Activated CD8-positive, alpha-beta T cell treated with anti-CD3 and anti-CD28 coated beads for 36 hours (primary cell): ENCODE measurements at places on chromosomes 7 and 10. TPM values are rescaled to one million over a fixed set of nuclear protein-coding genes. Genes with fewer than 3 reads are reported as not detected.

GRCh38 chr10:105506262-105506661 lies 865.2 kb downstream of the SORCS3 start:
- no peak for DNase-seq

- no peak for DNase-seq
Measured at GRCh38 chr7:86950360-86950759, 109.1 kb downstream of the ELAPOR2 start.

DNA sequence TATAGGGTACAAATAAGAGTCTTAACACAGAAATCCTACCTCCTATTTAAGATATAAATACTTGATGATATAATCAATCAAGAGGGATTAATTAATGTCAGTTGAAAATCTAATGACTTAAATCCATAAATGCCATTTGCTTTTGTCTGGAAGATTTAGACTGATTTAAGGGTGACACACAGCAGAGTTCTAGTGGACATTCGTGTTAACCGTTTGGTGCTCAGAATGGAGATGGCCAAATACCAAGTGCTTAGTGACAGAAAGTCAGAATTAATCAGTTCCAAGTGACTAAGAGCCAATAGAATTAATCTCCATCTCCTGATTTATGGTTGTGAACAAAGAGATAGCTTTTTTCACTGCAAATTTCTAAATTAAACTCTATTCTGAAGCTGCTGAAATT lies 36.2 kb downstream of the NAMPT start:
- DNase-seq = no peak

DNA sequence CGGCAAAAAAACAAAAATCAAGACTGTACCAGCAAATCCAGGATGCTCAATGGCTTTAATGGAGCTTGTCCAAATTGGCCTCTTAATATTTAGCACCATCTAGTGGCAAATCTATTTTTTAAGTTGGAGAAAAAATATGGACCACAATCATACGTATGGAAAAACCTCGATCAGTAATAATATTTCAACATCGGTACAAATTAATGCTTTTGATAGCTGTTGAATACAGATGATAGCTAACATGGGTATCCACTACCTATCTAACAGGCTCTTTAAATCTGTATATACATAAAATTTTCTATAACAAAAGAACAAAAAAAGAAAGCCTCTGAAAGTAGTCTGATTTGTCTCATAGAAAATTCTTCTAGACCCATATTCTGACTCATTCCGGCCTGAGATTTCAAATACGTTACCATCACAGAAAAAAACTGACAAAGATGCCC lies 29.2 kb downstream of the COA1 start:
- DNase-seq = no peak

Gene CYP26C1
- total RNA-seq = not detected

Gene SLC39A12
- not detected for total RNA-seq

GRCh38 chr10:86159797-86160196 lies 206.8 kb downstream of the GRID1 start:
- no peak for DNase-seq

Gene GIMAP7
- total RNA-seq = 29.5 TPM

DNA sequence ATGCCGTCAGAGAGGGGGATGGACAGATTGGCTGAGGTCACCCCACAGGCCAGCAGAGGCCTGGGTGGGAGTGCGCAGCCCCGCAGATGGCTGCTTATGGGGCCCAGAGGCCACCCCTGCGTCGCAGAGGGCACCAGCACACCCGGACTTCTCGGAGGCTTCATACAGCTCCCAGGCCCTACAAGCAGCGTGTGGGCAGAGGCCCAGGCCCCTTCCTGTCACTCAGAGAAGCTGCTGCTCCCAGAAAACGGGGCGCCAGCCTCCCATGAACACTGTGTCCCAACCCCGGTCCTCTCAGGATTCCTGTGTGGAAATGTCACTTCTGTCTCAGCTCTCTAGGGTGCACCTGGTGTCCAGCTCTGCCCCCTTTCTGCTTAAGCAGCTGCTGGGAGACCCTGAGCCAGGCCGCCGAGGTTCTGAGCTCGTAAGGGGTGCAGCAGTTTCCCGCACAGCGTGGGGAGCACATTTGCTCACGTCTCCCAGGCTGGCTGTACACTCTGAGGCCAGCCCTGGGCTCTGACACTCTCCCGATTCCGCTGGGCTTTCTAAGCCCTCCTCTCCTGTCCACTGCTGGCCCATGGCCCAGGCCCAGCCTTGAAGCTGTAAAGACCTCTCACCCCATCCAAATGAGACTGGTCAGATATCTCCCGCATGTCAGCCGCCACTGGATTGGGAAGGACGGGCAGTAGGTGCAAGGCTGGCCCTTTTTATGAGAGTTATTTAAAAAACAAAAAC lies 6.8 kb downstream of the GPR146 start:
- DNase-seq = no peak

GRCh38 chr10:102433619-102434046 lies 1.3 kb upstream of the CUEDC2 start:
- DNase-seq = no peak

DNA sequence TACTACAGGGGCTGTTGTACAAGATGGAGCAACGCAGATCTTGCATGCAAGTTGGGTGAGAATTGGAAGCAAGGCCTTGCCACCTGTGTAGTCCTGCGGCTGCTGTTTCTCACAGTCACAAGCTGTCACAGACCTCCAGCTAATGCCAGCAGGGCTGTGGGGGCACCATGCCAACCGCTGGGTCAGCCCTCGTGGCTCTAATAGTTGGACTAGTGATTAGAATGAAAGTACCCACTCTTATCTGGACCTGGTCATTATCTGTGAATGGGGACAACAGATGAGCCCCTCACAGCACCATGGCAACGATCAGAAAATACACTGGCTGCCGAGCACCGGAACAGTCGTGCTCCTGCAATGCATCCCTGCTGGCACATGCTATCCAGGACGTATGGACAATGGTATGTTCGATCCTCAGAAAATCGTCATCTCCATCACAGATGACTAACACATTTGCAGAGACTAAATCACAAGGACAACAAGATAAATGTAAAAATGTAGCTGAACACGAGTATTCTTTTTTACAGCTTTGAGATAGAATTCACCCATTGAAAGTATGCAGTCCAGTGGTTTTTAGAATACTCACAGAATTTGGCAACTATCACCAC lies 80.4 kb upstream of the CALN1 start:
- no peak for DNase-seq

DNA sequence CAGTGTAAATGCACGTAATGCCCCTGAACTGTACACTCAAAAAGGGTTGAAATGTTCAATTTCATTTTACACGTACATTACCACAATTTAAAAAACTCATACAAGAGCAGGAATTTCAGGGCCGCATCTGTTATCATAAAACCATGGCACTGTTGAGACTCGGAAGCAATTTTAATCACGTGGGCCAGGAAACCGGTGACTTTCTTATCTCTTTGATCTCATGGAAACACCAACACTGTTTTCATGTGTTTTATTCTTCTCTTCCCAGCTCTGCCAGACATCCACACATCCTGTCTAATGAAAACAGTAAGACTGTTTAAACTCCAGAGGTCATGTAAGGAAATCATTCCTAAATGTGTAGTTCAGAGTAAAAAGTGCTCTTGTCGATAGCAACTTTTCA lies 35.9 kb downstream of the PTPRE start:
- no peak for DNase-seq

Gene ASAH2
- 2.9 TPM for total RNA-seq

DNA sequence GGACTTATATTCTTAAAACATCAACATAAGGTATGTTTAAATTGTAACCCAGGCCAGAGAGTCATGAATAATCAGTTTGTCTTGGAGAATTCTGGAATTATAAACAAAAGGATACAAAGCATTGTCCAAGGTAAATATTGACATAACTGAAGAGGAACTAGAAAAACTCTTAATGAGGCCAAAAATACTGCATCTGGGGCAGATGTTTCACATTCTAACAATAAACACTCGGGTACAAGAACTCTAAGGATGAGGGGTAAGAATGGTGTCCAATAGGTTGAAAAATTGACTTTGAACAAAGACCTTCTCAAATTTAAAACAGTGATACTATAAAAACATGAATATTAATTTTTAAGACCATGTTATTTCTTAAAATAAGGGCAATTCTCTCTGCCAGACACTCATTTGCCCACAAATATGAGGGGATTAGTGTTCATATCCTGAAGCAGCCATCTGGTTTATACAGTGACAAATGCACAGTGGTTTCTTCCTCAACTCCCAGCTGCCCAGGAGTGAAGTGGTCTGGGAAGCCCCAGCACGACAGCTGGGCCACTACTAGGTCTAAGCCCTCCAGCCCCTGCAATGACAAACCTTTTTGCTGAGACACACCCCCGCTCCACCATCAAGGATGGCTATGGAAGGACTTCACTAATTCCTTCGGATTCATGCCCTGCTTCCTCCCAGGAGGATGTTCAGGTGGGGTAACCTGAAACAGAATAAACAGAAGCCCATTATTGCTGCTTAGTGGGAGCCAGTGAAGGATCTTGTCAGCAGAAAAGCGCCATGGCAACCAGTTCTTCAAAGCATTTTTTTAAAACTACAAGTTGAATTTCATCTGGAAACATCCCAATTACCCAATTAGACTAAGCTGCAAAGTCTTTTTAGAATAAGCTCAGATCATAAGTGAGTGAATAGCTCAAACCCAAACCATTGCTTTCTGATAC lies 107.5 kb upstream of the ARID5B start:
- DNase-seq = no peak

GRCh38 chr10:49300140-49300974 lies 1.4 kb downstream of the C10orf71 start:
- DNase-seq = no peak

GRCh38 chr7:114413761-114414155 lies 857 bp upstream of the FOXP2 start:
- DNase-seq = no peak

DNA sequence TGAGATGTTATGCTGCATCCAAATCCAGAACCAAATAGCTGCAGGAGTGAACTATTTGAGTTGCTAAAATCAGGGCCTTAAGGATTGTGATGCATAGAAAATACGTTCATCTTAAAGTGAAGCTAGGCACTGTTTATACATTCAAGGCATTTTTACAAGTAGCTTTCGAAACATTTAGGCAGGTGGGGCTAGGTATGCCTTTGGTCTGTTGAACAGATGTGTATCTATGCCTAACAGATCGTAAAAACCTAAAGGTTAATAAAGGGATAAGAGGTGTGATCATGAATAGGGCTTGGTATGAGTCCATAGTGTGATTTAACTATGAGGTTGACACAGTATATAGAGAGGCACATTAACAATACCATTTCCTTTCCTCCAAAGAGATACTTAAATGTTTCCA lies 262.5 kb downstream of the SEMA3D start:
- DNase-seq = no peak

Gene C10orf62
- total RNA-seq = not detected

DNA sequence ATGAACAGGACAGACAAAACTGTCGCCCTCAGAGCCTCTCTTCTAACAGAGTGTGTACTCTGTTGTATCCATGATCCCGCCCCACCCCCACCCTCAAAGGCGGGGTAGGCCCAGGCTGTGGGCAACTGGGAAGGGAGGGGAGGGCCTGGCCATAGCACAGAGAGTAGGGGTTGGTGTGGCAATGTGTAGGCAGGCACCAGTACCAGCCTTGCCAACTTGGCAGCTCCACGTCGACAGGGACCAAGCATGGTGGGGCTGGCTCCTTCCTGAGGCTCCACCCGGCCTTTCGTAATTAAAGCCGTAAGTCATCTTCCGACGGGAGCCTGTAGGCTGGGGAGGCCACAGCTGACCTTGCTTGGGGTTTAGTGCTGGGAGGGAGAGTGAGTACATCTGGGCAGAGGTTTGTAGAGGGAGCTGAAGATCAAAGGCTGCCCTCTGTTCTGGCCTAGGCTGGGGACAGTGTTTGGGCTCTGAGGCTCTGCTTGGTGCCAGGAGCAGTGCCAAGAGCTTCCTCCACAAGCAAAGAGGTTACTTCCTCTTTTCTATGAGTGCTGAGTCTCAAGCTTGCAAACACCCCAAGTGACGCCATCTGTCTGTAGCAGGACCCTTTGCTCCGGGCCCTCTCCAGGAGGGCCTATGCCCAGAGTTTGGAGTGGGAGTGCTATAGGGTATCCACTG lies 121.6 kb downstream of the C10orf105 start:
- no peak for DNase-seq

Gene ZNF488
- 0.58 TPM for total RNA-seq

DNA sequence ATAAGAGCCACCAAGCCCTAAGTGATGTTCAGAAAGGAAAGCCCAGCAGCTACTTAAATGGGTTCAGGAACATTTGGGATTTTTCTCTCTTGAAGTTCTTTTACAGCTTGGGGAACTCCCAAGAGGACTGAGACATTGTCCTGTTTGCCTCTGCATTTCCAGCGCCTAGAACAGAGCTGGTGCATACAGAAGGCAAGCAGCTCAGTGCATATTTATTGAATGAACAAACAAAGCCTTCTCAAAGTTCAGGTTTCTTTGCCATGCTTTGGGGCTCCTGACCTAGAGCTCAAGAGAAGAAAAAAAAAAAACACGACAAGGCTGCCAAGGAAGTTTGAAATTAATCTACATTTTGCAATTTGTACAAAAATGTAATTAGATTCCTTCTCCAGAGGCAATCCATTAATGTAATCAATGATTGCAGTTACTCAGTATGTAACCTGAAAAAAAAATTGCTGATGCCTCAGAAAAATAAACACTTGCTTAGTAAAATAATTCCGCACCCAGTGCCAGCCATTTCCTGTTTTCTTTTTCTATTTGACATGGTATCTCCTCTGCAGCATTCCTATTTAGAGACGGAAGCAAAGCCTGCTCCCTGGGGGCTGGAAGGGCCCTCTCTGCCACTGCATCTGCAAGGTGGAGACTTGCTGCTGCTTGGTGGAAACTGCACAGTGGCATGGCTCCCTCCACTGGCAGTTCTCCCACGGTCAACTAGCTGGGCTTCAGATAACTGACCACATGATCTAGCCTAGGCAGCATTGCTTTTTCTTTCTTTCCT lies 157.3 kb downstream of the TMEM178B start:
- no peak for DNase-seq

Gene ARID5B
- total RNA-seq = 26.7 TPM

GRCh38 chr10:80290474-80291220 lies 1.2 kb upstream of the MAT1A start:
- DNase-seq = no peak

DNA sequence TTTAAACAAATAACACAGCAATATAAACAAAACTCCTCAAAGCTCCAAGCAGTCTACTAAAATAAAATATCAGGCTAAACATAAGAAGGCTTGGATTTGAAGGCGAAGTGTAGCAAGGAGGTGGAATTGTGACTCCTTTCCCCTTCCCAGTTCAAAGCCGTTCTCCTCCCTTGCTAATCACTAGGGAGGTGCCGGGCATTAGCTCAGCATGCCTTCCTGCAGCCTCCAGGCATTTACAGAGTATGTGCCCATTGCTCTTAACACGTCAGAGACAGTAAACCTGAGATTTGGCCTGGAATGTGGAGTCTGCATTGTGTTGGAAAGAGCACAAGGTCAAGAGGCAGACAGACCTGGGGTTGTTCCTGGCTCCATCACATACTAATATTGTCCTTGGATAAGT lies 15.6 kb downstream of the CNNM1 start:
- DNase-seq = no peak

- no peak for DNase-seq
Measured at GRCh38 chr7:137345799-137346449, 2.4 kb upstream of the PTN start.

DNA sequence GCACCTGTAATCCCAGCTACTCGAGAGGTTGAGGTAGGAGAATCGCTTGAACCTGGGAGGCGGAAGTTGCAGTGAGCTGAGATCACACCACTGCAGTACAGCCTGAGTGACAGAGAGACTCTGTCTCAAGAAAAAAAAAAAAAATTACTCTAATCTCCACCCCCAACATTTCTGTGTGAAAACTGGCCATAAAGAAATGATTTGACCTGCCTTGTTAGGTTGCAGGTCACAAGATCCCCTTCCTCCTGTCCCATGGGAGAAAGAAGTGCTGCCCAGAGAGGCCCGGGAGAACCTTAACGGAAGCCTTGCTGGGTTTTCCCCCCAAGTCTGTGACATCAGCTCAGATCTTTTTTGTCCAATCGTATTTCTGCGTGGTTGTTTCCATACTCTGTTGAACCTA lies 8.7 kb upstream of the CALHM1 start:
- no peak for DNase-seq

Gene PHYHIPL
- total RNA-seq = not detected
